ENCODE measurements at places on chromosomes 6 and 20.

- no peak overlapping the region for H3K4me3 ChIP-seq
- DNase-seq, result peak; percentile 50
- no peaks in the 10 kb centered on the region for H3K4me1 ChIP-seq
- H3K27ac ChIP-seq, result no peak overlapping the region
- H3K36me3 ChIP-seq, result no peaks in the 10 kb centered on the region
- H3K27me3 ChIP-seq, result no peaks in the 10 kb centered on the region
These were observed 18.4 kb upstream of the NUP153 start for GRCh38 chr6:17725083-17725482.

DNA sequence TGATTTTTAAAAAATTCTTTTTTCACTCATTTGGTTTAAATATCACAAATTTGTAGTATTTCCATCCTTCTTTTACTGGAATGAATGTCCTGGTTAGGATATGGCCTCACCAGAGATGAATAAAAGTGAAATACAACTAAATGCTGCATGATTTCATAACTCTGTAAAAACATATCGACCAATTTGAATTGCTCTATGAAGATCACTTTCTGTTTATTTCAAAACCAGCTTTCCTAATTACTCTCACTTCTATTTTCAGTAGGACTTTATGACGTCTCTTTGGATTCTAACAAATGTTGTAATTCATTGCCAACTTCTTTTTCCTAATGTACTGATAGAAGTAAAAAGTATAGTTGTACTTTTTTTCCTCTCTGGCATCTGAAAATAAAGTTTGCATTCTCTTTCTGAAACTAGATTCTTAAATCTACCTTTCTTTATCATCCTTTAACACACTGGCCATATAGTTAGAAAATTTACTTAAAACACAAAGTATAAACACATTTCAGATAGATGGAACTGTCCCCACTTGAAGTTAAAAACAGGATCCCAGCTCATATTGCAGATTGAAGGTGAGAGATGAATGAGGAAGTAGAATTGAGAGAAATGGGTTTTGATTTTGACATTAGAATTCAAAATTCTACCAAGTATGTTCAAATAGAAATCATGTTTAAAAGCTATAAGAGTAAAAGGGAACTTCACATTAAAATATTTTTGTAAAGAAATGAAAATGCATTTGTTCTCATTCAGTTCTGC is 40.3 kb upstream of the IL20RA start:
- H3K4me1 ChIP-seq, result no peaks in the 10 kb centered on the region
- H3K4me3 ChIP-seq, result no peak overlapping the region
- no peak for DNase-seq
- H3K27ac ChIP-seq, result no peak overlapping the region
- H3K36me3 ChIP-seq, result no peaks in the 10 kb centered on the region

DNA sequence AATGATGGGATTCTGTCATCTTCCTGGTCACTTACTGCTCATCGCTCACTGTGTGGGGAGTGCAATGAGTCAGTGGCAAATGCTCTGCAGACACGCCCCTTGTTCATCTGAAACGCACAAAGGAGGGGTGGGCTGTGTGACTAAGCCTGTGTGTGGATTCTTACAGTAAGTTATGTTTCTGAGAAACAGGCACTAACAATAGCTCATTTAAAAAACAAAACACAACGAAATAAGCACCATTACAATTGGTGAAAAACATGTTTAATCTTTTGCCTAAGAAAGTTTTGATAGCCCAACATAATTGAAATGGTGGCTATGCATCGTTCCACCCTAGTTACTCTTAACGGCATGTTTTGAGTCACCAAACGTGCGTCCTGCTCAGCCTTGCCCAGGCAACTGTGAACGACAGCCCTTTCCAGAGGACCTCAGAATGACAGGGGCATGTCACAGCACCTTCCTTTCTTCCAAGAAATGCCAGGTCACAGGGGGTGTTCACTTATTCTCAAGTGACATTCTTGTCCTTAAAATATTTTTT is 118.4 kb upstream of the SGK1 start:
- no peak overlapping the region for H3K27ac ChIP-seq
- no peaks in the 10 kb centered on the region for H3K27me3 ChIP-seq
- no peaks in the 10 kb centered on the region for H3K36me3 ChIP-seq
- H3K4me3 ChIP-seq, result no peak overlapping the region
- DNase-seq, result peak; percentile 78

DNA sequence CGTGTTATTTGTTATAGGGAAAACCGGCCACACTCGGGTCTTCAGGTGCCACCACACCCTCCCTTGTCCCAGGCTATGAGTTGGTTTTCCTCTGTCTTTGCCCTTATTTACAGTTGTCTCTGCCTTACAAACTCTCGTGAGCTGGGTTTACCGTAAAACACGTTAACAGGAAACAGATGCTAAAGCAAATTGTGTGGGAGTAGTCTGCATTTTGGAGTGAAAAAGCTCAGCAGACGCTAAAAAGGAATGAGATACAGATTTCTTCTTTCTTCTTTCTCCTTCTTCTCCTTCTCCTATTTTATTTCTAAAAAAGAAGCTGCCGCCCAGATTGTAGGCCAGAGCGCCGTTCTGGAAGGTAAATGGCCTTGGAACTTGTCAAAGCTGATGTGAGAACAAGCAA is 51.9 kb downstream of the APCDD1L start:
- H3K36me3 ChIP-seq, result peaks cover 6% of the 10 kb centered on the region
- no peak overlapping the region for H3K27ac ChIP-seq
- no peak for DNase-seq
- no peak overlapping the region for H3K4me3 ChIP-seq
- no peaks in the 10 kb centered on the region for H3K27me3 ChIP-seq

DNA sequence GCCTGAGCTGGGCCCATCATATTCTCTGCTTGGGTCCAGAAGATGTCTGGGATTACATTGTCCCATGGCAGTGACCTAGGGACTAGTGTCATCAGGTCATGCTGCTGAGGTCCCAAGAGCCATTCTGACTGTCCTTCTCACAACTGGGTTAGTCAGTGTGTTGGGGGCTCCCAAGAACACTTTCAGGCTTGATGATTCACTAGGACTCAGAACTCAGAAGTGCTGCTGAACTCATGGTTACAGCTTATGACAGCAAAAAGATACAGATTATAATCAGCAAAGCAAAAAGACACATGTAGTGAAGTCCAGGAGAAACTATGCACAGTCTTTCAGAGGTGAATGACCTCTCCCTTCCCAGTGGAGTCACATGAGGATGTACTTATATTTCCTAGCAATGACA is 107.8 kb downstream of the SYNE1 start:
- H3K4me3 ChIP-seq, result no peak overlapping the region
- no peak for DNase-seq
- no peaks in the 10 kb centered on the region for H3K27me3 ChIP-seq

DNA sequence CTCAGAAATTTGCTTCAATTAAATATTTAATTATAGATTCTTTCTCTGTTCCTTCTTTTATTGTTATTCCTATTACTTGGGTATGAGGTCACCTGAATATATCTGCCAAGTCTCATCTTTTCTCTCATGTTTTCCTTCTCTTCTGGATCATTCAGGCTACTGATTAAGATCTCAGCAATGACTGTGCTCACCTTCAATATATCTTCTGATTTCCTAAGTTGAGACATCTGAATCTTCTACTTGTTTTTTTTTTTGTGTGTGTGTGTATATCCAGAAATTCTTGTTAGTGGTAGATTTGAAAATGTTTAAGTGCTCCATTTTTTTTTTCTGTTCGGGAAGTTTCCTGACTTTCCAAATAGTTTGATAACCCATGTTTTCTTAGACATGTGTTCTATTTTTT is 108.0 kb downstream of the ADGRB3 start:
- H3K27me3 ChIP-seq, result no peaks in the 10 kb centered on the region
- DNase-seq, result no peak
- H3K4me1 ChIP-seq, result no peaks in the 10 kb centered on the region
- no peak overlapping the region for H3K4me3 ChIP-seq
- no peak overlapping the region for H3K27ac ChIP-seq

DNA sequence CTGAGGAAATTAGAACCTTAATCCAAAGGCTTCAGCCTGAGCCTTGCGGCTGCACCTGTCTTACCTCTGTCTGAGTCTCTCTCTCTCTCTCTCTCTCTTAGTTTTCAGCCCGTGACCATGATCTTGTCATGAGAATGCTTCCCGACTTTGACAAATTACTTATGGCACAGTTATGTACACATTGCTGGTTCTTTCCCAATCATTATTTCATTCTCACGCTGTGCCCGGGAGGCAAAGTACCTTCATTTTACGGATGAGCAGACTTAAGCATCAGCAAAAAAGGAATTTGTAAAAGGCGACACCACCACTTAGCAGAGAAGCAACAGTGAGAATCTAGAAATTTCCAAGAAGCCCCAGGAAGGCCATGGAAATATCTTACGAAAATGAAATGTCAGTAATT is 54.6 kb downstream of the GMPR start:
- H3K36me3 ChIP-seq, result peaks cover 24% of the 10 kb centered on the region
- no peaks in the 10 kb centered on the region for H3K27me3 ChIP-seq
- no peak overlapping the region for H3K4me3 ChIP-seq
- H3K4me1 ChIP-seq, result no peaks in the 10 kb centered on the region
- no peak overlapping the region for H3K27ac ChIP-seq

- H3K36me3 ChIP-seq, result no peaks in the 10 kb centered on the region
- no peak for DNase-seq
These were observed 65.7 kb downstream of the PYGB start for GRCh38 chr20:25313593-25313992.
